ENCODE measurements at places on chromosomes 3 and 15.

DNA sequence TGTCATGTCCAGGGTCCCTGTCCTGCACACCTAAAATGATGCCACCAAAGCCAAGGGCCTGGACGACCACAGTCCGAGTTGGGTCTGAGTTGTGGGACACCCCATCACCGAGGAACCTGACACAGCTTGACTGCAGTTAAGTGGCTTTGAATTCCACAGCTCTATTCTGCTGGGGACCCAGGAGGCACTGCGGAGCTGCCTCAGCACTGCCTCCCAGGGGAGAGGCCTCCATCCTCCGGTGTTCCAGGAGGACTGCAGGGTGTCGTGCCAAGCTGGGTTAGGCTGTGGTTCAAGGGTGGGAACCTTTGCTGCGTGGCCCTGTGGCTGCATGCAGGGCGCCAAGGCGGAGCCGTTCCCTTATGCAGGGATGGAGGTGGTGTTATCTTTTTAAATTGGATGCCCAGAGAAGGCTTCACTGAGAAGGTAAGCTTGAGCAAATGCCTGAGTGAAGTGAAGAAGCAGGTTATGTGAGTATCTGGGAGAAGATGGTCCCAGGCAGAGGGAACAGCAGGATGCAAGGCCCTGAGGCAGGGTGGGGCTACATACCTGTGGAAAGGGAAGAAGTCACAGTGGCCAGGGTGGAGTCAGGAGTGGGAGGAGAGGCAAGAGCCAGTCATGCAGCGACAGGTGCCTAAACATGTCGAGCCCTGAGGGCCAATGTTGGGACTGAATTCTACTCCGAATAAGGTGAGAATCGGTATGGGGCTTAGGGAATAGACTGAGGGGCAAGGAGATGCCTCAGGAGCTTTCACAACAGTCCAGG is 144.8 kb downstream of the TPRA1 start:
- DNase-seq: no peak

DNA sequence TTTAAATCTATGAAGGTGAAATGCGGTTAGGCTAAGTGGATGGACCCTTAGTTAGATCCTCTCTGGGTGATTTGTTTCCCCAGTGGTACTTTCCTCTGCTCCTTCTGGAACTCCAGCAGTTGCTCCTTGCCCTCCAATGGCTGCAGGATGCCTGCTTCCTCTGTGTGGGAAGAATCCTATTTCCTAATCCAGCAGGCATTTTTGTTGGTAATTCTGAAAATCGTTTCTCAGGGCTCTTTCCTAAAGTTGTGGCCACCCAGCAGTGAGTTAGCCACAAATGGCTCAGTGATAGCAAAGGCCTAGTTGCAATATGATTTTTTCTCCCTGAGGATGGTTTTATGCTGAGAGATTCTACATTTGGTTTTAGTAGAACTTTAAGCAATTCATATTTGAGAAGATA is 332.3 kb upstream of the C2CD4B start:
- DNase-seq: no peak

- DNase-seq: no peak
Observed at GRCh38 chr15:98883478-98883877, 124.1 kb downstream of the PGPEP1L start.

GRCh38 chr3:29318251-29318650 is 37.4 kb downstream of the RBMS3 start:
- no peak for DNase-seq

- peak; percentile 77 for DNase-seq
Observed at GRCh38 chr15:90002428-90002844, 1.3 kb downstream of the ZNF710 start.

DNA sequence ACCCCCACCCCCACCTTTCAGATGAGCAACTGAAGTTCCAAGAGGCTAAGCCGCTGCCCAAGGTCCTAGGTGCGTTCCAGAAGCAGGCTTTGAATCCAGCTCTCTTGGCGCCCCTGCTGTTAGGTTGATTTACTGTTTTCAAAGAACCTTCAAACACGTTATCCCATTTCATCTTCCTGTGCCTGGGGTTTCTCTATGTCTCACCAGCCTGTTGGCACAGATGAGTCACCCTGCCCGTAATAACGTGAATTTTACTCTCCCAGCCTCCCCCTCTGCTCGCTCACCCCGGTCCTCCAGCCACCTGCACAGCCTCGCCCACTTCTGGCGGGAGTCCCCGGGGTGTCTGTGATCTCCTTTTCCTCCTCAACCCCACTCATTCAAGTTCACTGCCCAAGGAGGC is 13.0 kb upstream of the TSEN2 start:
- DNase-seq: peak; percentile 74

GRCh38 chr3:143135150-143135549 is 15.6 kb downstream of the CHST2 start:
- DNase-seq: no peak

DNA sequence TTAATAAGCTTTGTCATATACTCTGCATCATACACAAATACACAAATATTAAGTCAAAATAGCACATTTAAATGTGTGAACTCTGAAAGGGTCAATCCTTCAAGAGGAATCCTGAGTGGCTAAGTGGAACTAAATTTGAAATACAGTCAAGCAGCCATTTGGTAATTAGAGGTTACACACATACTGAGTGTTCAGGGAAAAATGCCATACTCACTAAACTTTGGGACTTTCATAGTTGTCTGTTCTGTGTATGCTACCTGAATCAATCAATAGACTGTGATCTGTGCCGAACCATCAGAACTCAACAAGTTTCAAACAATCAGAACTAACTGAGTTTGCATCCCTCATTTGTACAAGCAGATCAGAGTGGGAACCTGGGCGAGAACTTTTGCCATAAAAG is 15.3 kb downstream of the ANKRD28 start:
- DNase-seq: no peak

DNA sequence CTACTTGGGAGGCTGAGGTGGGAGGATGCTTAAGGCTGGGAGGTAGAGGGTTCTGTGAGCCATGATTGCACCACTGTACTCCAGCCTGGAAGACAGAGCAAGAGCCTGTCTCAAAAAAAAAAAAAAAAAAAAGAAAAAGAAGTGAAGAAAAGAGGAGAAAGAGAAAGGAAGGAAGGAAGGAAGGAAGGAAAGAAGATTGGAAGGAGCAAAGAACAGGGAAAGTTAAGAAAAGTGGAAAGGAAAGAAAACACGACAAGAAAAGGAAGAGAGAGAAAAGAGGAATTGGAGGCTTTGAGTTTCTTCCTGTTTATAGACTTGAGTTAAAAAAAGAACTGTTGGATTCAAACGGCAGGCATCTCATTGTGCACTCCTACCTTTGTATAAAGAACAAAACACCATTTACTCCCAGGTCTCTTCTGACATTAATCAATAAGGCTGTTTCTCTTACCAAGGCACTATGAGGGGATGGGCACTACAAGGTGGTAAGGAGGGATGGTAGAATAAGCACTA is 73.5 kb downstream of the EDEM1 start:
- DNase-seq: no peak

DNA sequence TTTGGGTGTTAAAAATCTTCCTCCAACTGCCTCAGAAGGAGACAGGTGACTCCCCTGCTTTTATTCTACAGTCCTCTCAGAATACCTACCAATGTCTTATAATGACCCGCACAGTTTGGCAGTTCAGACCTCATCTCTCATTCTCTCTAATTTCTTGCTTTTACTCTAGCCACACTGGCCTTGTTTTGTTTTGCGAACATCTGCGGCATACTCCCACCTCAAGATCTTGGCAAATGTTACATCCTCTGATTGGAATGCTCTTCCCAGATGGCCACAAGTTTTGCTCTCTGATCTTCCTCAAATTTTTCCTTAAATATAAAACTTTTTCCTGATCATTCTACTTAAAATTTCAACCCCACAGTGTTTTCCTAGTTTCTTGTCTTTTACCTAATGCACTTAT is 94.1 kb downstream of the PLSCR2 start:
- DNase-seq: no peak

DNA sequence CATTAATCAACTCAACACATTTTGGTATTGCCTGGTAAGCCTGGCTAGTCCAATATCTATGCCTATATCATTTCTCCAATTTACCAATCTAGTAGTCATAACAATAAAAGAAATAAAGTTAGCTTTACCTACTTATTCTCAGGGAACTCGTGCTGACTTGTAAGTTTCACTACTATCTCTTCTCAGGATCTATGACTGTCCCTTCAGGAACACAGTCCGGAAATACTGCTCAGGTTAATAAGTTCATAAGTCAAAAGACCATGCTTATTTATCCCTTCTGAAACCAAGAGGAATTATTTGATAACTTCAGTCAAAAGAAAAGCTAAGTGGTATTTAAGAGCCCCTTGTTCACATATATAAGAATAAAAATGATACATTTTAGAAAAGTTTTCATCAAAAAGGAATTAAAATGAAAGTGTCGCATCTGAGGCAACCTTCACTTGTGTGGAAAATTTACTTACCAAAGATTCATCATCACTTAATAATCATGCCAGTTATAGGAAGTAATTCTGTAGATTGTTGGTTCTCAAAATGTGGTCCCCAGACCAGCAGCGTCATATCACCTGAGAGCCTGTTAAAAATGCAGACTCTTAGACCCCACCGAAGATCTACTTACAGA is 15.5 kb upstream of the THRB start:
- DNase-seq: no peak

GRCh38 chr3:119636891-119637611 is 23.3 kb downstream of the POPDC2 start:
- DNase-seq: no peak

GRCh38 chr3:61182662-61183061 is 68.6 kb downstream of the FHIT start:
- DNase-seq: no peak

DNA sequence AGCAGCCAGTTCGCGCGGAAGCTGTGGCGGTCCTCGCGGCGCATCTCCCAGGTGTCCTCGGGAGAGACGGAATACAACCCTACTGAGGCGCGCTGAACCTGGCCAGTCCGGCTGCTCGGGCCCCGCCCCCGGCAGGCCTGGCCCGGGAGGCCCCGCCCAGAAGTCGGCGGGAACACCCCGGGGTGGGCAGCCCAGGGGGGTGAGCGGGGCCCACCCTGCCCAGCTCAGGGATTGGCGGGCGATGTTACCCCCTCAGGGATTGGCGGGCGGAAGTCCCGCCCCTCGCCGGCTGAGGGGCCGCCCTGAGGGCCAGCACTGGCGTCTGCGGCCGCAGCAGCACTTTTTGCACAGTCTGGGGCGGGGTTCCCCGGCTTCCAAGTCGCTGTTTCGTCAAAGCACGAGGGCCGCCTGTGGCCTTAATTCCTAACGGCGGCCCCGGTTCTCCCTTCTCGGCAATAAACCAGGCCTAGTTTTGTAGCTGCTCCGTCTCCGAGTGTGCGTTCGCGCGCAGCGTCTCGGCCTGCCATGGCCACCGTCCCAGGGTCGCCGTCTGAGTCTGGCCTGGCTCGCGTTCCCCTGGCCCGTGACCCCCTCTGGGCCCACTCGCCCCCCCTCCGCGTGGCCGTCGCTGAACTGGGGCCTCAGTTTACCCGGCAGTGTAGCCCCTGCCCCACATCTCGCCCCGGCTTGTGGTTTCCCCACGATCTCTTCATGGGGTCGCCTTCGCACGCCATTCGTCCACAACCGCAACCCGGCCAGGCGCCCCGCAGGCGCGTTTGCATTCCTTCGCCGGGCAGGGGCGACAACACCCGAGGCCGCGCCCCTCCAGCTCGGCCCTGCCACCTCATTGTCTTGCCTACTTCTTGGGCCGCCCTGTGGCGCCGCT is 30.0 kb downstream of the NBEAL2 start:
- DNase-seq: peak; percentile 87

DNA sequence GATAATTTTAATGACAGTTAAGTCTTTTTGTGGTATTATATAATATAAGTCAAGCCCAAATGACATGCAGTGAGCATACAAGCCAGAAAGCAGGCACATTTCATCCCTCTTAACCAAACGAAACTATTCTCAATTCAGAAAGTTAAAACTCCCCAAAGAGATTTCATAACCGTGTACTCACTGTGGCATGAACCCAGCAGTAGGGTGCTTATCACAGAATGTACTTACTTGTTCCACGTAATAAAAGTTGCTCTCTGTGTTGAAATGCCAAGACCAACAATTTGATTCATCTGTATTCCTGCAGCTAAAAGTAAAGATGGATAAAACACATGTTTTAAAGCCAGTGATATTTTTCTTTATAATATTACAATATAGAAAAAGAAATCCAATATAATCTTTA is 12.1 kb downstream of the GK5 start:
- DNase-seq: no peak

DNA sequence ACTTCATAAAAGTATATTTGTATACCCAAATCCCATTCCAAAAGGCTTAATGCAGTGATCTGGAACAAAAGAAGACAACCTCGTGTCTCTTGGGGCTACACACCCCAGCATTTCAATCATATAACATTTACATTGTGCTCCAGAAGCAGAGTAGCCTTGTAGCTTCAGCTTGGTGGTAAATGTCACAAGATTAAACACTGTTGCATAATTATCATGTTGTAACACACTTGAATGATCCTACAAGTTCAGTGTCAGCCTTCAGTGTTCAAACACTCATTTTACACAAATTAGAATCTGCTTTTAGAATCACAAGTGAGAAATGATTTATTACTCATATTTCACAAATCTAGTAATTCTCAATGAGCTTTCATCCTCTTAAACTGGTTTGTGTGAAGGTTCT is 122.6 kb downstream of the CNTN3 start:
- DNase-seq: no peak

DNA sequence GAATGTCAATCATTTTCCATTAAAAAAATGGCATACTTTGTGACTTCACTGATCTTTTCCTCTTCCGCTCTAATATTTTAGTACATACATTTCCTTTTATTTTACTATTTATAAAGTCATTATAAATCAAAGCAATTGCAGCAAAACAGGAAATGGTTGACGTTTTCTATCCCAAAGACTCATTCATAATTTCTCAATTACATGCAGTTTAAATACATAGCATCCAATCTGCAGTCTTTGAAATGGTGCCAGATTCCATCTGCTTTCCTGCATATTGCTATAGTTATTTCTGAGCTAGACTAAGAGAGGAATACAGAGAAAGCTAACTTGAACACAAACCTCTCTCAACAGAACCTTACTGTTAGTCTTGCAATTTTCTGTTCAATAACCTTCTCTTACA is 179.8 kb downstream of the ZPLD1 start:
- no peak for DNase-seq

DNA sequence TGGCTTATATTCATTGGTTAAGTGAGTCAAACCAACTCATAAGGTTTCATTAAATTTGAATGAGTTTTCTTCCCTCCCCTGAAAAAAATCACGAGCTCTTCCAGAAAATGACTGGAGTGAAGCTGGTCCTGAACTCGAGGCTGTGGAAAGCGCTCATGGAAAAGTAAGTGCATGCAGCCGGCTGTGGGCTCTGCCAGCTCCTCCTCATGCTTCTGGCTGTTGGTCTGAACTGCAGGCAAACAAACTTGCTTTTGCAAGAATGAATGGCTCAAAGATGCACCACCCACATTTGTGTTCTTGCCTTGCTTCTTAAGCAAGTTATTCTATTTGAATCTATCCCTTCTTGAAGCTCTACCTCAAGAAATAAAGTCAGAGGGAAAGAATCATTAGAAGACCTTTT is 6.2 kb downstream of the ETV5 start:
- no peak for DNase-seq

DNA sequence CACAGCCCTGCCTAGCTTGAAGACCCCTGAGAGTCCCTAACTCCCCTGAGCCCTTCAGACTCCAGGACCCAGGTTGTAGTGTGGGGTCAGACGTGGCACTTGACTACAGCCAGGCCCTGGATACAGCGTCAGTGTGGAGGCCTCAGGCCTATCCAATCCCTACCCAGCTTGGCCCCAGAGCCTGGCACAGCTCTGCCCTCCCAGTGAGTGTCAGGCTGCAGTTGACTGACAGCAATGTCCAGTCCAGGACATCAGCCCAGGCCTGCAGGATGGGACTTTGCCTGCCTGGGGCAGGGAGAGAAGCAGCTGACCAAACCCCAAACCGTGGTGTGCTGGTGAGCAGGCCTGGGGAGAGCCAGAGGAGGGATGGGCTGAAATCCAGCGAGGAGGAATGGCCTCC is 27.3 kb downstream of the KLF13 start:
- DNase-seq: no peak

Measured in activated CD8-positive, alpha-beta memory T cell treated with anti-CD3 and anti-CD28 coated beads, Interleukin-2, amount 50 U/mL, for 48 hours (primary cell).